Temporal lobe (tissue), 4 donors: ENCODE measurements at places on chromosomes 1 and 21. TPM values are rescaled to one million over a fixed set of nuclear protein-coding genes. Genes with fewer than 3 reads are reported as not detected.

ADGRL4 gene
- 4.9 TPM for total RNA-seq

C4BPA gene
- total RNA-seq: not detected

NPL gene
- total RNA-seq: 3.7 TPM

OR10J1 gene
- not detected for total RNA-seq

KCNA3 gene
- total RNA-seq: 20.2 TPM

HSD3B2 gene
- not detected for total RNA-seq

OLIG2 gene
- total RNA-seq: 15.2 TPM

TMEM269 gene
- total RNA-seq: 0.25 TPM

PDZK1IP1 gene
- not detected for total RNA-seq

A3GALT2 gene
- total RNA-seq: not detected

CYP4B1 gene
- under 0.01 TPM for total RNA-seq

SPATA46 gene
- not detected for total RNA-seq

THEM4 gene
- total RNA-seq: 4.2 TPM

RNU1-2 gene
- 73,230 TPM for total RNA-seq

GPR52 gene
- 1.7 TPM for total RNA-seq

MYOG gene
- total RNA-seq: not detected

CELA2B gene
- not detected for total RNA-seq

RORC gene
- total RNA-seq: under 0.01 TPM

FCRL3 gene
- not detected for total RNA-seq

ZNF593OS gene
- not detected for total RNA-seq

LCE2C gene
- not detected for total RNA-seq

TTLL7 gene
- total RNA-seq: 108 TPM
